ENCODE measurements at places on chromosomes 13 and 19.

DNA sequence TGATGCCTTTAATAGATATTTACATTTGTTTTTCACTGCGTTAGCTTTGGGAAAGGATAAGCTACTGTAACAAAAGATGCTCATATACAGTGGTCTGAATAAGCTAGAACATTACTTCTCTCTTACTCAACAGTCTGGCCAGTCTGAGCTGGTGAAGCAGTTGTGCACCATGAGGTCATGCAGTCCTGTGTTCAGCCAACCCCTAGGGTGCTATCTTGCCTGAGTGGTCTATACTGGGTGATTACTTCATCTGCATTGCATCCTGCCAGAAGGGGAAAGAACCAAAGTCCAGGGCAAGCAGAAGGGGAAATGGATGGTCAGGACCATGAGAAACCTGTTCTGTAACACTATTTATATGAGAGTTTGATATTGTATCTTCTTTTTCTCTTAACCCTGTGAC is 31.5 kb downstream of the ERCC5 start:
- DNase-seq, result peak; percentile 26

- DNase-seq, result peak; percentile 27
These were observed 73.0 kb downstream of the IPO5 start for GRCh38 chr13:98026457-98026857.

DNA sequence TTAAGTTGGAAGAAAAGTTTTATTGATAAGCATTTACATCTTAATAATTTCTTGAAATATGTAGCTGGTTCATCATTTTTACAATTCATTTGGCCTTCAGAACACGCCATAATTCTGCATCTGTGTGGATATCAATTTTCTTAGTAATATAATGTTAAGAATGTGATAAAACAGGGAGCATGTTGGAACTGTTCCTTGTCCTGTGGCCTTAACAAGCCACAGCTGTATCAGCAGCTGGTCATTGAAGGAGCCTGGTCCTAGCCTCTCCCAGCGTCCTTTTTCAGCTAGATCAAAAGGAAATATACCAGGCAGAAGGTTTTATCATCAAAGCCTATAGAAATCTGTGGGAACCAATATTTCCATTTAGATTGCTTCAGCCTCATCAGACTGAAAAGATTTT is 421.8 kb downstream of the SPRY2 start:
- DNase-seq, result no peak

DNA sequence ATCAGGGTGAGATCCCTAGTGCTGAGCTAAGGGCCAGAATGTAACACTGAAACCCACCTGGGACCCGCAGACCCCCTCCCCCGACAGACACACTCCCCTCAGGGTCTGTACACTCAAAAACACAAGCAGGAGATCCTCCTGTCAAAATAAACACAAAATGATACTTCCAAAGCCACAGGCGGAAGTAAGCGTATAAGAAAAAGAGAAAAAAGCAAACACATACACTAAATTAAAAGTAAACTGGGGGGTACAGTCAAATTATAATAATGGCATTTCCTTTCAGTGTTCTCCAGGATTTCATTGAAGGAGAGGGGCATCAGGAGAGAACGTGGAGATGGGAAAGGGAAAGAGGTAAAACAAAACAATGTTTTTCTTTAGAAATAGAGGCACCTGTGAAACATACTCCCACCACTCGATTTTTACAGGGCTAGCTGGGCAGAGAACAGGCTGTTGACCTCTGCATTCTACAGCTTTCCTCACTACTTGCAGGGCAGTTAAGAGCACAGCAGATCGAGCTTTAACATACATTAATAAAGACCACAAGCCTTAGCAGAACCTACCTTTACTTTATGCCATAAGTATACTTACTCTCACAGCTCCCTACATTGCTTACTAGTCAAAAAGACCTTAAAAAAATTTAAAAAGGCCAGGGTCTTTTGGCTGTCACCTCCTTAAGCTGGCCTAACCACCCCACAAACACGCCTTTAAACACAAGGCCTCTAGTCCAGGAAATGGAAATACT is 5.3 kb downstream of the ZIC5 start:
- no peak for DNase-seq

DNA sequence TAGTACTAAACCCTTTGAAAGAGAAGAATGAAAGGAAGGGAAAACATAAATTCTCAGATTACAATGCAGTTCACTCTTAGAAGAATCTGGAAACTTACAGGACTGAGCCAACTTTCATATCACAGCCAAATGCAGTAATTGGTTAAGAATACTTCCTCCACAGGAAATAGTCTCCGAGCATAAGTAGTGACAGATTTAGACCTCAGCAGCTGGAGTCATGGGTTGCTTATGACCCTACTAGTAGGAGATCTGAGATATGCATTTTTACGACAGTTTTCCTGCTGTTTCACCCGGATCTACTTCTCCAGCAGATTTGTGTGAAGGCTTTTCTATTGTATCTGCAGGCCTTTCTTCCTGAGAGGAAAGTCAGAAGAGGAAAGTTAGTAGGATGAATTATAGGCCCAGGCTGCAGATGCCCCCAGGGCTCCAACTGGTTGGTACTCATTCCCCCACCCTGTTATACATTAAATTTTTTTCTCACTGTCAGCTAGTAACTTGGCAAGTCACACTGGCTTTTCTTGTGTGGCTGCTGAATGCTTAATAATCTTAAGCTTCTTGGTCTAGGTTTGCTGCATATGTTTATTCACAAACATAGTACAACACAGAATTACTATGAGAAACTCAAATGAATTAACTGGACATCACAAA is 1241.5 kb upstream of the MIR17HG start:
- DNase-seq, result no peak

DNA sequence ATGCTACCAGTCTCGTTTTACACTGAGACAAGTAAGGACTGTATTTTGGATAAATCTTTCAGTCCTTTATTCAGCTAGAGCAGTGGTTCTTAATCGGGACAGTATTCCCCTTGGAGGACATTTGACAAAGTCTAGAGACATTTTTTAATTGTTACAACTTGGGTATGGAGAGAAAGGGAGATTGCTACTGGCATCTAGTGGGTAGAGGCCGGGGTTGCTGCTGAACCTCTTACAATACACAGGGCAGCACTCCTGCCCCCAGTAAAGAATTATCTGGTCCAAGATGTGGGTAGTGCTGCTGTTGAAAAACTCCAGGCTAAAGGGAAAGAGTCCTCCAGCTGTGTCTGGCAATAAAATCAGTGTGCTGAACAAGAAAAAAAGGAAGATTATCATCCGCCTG is 334.8 kb downstream of the SLC7A1 start:
- peak; percentile 14 for DNase-seq

GRCh38 chr19:15536350-15536749 is 28.0 kb downstream of the CYP4F22 start:
- no peak for DNase-seq

DNA sequence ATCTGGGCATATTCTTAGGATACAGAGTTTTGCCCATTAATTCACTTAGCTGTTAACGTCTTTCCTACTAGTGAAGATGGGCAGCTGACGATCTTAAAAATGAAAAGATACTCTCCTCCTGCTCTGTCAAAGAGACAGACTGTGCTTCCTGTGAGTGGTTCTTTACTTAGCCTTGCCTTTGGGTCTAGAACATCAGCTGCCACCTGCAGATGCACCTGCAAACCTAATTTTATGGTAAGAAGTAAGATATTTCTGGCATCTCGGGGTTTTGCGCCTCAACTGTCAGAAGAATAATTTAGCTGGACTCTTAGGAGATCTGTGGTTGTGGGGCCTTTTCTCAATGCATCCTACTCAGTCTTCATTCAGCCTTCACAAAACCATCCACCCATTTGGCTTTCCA is 36.2 kb downstream of the TRPC4 start:
- DNase-seq, result no peak

DNA sequence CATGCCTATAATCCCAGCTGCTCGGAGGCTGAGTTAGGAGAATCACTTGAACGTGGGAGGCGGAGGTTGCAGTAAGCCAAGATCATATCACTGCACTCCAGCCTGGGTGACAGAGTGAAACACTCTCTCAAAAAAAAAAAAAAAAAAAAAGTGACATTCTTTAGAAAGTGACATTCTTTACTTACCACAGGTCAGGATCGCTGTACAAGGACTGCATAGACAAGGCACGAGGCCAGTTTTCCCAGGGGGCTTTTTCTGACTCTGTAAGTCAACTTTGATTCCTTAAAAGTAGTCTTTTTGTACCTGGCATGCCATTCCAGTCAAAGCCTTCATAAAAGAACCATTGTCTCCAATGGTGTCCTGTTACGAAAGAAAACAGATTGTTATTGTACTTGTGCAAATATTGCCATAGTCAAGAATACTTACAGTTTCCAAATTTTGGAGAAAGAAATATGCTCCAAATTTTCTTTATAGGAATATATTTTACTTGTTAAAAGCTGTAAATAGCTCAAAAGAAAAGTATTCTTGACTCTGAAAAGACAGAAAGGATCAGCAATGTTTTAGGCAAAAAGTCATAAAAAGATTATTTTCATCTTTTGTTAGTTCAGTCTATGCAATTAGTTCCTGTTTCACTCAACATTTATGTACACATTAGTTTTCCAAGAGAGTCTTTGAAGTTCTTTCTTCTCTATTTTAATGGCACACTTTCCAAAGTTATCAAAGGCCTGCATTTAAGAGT is 39.3 kb downstream of the CEACAM1 start:
- no peak for DNase-seq

- no peak for DNase-seq
These were observed 9.2 kb downstream of the FGF14 start for GRCh38 chr13:102392481-102393209.

DNA sequence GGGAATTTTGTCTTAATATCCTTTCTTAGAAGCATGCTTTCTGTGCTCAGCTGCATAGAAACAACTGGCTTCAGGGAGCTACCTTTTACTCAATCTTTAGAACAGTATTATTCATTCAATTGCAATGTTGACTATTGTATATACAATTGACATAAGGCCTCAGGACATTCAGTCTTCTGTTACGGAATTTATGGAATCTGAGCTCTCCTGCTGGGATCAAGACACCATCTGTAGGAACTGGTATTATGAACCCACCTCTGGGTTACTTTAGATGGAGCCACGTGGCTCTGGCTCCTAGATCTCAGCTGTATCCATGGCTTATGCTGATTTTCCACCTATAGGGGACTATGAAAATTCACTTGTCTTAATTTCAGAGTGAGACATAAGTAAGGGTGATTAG is 716.2 kb upstream of the GPC6 start:
- no peak for DNase-seq

- peak; percentile 33 for DNase-seq
These were observed 3.4 kb downstream of the SF3A2 start for GRCh38 chr19:2239771-2240770.

- no peak for DNase-seq
These were observed 1.5 kb downstream of the CCDC106 start for GRCh38 chr19:55649268-55650125.

- DNase-seq, result peak; percentile 70
These were observed 10.1 kb upstream of the NFIX start for GRCh38 chr19:12985049-12985776.

- no peak for DNase-seq
These were observed 50.3 kb upstream of the TEX29 start for GRCh38 chr13:111270126-111270525.

DNA sequence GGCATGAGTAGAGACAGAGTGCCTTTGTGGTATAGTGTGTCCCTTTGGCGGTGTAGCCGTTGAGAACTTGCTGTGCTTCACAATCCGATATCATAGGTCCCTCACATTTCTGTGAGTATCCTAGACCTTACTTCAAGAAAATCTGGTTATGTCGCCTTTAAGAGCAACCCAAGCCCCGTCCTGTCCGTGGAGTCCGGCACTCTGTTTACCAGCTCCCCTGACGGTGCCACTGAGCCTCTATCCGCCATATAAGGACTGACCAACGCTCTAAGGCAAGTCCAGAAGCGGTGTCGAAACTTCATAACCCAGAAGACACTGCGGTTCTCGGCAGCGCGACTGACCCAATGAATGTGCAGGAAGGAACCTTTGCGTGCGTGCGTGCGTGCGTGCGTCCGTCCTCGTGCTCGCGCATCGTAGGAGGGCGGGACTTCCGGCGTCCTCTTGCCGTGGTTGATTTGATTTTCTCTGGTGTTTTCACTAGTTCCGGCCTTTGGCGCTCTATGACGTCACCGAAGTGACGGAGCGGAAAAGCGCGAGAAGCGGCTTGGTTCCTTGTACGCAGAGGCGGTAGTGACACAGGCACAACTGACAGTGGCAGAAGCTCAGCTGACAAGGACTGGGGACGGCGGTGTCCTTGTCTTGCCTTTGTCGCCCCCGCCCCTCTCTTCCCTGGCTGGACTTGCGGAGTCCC is at the start of the genes TRAPPC2B and ZNF547:
TRAPPC2B (plus strand) TSS at position 555 of the 691 bp plus-strand sequence. CDS start 1,283 bp downstream, outside the sequence.
ZNF547 (plus strand) TSS at position 555 of the 691 bp plus-strand sequence. CDS start 5,005 bp downstream, outside the sequence.
- peak; percentile 98 for DNase-seq

DNA sequence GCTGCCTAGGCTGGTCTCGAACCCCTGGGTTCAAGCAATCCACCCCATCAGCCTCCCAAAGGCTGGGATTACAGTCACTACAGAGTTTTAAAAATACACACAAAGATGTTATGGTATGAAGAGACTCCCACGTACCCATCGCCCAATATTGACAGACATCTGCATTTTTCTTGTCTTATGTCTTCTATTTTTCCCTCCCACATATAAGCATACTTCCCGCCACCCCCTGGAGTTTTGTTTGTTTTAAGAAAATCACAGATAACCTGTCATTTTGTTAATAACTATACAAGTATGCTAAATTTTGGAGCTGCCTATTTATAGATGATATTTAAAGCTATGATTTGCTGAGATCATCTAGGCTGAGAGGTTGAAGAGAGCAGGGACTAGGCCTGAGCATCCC is 6.2 kb upstream of the SMG9 start:
- no peak for DNase-seq

DNA sequence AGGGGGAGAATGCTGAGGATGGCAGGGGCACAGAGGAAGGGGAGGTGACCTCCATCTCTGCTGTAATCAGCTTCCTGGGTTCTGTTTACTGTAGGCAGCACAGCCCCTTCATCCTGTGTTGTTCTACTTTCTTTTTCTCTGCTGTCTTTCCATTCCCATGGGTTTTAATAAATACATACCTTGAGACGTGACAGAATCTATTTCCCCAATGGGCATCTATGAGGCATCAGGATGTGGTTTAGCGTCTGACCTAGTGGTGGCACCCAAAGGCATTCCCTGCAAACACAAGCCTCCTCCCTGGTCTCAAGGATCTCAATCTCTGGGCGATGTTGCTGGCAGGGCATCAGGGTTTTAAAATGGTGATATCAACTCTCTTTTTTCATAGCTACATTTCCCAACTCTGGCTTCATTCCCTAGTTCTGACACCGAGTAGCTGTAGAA is 60.8 kb downstream of the ALOX5AP start:
- DNase-seq, result peak; percentile 61

DNA sequence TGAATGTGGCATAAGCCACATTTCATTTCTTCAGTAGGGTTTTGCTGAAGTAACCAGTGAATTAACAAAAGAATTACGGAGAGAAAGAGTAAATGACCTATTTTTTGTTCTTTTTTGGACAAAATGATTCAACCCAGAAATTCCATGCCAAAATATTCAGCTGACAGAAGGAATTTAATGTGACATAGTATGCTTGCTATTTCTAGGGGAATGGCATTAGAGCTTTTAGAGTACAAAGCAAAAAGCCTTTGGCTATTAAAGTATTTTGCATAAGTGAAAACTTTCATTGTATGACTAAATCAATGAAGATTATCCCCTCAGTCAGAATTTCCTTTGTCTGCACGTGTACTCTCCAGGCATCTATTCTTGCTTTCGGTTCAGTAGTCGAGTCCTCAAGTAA is 465.3 kb downstream of the COG6 start:
- DNase-seq, result no peak

- no peak for DNase-seq
These were observed 802.1 kb upstream of the SLITRK6 start for GRCh38 chr13:86601351-86601750.

Measured in NB4 (cell line).